ENCODE measurements at places on chromosomes 1 and 21.
A peak's percentile ranks its signal among the peaks of the same experiment; 100 is the strongest.

- DNase-seq, result peak; percentile 33
Measured at GRCh38 chr1:181010789-181011188, 11.9 kb downstream of the STX6 start.

DNA sequence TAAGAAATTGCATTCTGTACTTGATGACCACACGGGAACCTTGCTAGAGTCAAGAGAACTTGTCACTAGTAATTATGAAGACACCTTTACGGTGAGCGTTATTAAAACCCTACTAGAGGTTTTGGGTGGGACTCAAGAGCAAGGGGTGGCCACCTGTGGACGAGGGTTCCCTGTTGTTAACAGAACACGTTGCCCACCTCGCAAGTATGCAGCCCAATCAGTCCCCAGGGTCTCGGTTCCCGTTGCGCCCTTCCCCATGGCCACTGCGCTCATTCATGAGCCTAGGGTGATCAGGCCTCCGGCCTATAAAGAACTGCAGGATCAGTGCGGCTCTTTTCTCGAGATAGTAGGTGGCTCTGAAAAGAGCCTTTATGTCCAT, 30.2 kb upstream of the RNF187 start:
- no peak for DNase-seq

DNA sequence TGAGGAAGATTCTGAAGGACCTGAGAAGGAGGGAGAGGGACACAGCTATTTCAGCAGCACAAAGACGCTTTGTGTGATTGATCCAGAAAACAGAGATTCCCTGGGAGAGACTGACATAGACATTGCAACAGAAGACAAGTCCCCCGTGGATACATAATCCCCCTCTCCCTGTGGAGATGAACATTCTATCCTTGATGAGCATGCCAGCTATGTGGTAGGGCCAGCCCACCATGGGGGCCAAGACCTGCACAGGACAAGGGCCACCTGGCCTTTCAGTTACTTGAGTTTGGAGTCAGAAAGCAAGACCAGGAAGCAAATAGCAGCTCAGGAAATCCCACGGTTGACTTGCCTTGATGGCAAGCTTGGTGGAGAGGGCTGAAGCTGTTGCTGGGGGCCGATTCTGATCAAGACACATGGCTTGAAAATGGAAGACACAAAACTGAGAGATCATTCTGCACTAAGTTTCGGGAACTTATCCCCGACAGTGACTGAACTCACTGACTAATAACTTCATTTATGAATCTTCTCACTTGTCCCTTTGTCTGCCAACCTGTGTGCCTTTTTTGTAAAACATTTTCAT, 161.3 kb upstream of the SGIP1 start:
- no peak for DNase-seq

DNA sequence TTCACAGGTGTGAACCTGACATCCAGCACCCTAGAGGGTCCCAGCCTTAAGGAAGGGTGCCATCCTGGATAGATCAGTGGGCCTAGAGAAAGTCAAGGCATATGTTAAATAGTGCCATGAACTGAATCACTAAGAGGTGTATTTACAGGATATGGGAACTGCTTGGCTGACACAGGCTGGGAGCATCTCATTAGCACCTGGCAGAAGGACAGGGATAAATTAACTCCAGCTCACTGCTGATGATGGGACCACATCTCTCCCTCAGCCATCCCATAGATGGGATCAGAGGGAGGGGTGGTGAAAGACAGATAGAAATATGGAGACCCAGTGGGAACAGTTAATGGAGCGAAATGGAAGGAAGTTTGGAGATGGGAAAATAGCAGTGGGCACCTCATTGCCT, 122.0 kb downstream of the IGSF21 start:
- no peak for DNase-seq

GRCh38 chr1:33137800-33138199, 44.0 kb downstream of the TRIM62 start:
- no peak for DNase-seq

- DNase-seq, result peak; percentile 43
Measured at GRCh38 chr1:40665335-40666171, at the start of gene RIMS3. Gene RIMS3 (minus strand): TSS chr1:40665682. CDS start chr1:40641925, 23,757 bp downstream.

- no peak for DNase-seq
Measured at GRCh38 chr1:181324797-181325616, 158.3 kb upstream of the CACNA1E start.

- no peak for DNase-seq
Measured at GRCh38 chr1:186492531-186493291, 31.8 kb upstream of the PDC start.

GRCh38 chr21:33229099-33229783, 497 bp upstream of the IFNAR2 start:
- DNase-seq, result no peak

DNA sequence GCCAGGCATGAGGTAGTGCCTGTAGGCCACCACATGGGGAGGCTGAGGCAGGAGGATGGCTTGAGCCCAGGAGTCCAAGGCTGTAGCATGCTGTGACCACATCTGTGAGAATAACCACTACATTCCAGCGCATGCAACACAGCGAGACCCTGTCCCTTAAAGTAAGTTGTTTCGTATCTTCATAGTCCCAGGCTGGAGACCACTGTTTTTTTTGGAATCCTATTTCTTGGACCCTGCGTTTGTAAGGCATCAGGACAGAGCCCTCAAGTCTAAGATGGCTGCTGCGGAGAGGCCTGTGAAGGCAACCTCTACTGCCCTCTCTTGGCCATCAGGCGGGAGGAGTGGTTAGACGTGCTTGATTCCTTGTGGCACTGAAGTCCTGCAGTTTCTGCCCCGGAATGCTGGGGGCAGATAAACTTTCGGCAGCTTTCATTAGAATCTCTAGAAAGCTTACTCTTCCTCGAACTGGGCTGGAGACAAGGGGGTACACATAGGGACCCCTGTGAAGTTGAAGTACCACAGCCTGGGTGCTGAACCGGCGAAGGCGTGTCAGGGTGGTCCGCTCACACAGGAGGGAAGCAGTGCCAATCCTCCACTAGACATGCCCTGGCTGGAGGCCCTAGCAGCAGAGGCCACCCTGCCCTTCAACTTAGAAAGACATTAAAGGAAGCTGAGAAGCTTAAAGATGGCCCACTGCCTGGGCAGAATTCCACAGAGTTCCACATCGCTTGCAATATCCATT, 36.6 kb downstream of the RABIF start:
- peak; percentile 64 for DNase-seq

GRCh38 chr1:17665950-17666720, 89.0 kb upstream of the ACTL8 start:
- no peak for DNase-seq

GRCh38 chr21:43824333-43825241, 35.2 kb downstream of the RRP1 start:
- DNase-seq, result peak; percentile 39
